Right atrium auricular region (tissue), 2 donors: ENCODE measurements at places on chromosomes 7 and 10. TPM values are rescaled to one million over a fixed set of nuclear protein-coding genes. Genes with fewer than 3 reads are reported as not detected.
A peak's percentile ranks its signal among the peaks of the same experiment; 100 is the strongest.

The ABCB4 gene
- 4.2 TPM for total RNA-seq

- H3K27me3 ChIP-seq: no peaks in the 10 kb centered on the region
- H3K4me1 ChIP-seq: no peaks in the 10 kb centered on the region
- H3K4me3 ChIP-seq: no peak overlapping the region
- no peak for DNase-seq
Observed at GRCh38 chr10:128985036-128985435, 482.0 kb upstream of the MGMT start.

DNA sequence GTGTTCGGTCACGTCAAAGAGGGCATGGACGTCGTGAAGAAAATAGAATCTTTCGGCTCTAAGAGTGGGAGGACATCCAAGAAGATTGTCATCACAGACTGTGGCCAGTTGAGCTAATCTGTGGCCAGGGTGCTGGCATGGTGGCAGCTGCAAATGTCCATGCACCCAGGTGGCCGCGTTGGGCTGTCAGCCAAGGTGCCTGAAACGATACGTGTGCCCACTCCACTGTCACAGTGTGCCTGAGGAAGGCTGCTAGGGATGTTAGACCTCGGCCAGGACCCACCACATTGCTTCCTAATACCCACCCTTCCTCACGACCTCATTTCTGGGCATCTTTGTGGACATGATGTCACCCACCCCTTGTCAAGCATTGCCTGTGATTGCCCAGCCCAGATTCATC, 6.5 kb downstream of the PPIF start:
- no peaks in the 10 kb centered on the region for H3K27me3 ChIP-seq
- H3K4me3 ChIP-seq: no peak overlapping the region
- H3K4me1 ChIP-seq: no peaks in the 10 kb centered on the region
- no peak overlapping the region for H3K27ac ChIP-seq
- DNase-seq: no peak
- H3K36me3 ChIP-seq: peaks cover 73% of the 10 kb centered on the region

The FOXP2 gene
- total RNA-seq: 2.0 TPM

GRCh38 chr7:74101061-74101681, 17.6 kb downstream of the LIMK1 start:
- H3K27me3 ChIP-seq: no peaks in the 10 kb centered on the region
- H3K4me3 ChIP-seq: no peak overlapping the region
- no peak for DNase-seq
- H3K27ac ChIP-seq: no peak overlapping the region
- peaks cover 17% of the 10 kb centered on the region for H3K36me3 ChIP-seq

DNA sequence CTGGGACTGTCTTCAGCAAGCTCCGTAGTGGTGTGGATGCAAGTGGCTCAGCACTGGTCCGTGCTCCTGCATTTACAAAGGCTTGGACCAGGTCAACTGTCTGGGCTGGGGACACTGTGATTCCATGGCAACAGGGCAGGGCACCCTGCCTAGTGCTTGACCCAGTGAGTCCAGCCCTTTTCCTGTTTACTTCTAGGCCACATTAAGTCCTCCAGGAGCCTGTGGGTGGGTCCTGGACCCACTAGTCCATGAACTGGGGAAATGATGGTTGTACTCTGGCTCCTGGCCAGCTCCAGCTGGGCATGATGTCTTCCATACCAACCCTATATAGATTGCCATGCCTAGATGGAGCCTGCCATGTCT, 152.0 kb downstream of the RPS24 start:
- no peak overlapping the region for H3K4me3 ChIP-seq
- H3K27me3 ChIP-seq: no peaks in the 10 kb centered on the region
- DNase-seq: peak; percentile 65
- no peak overlapping the region for H3K27ac ChIP-seq
- peaks cover 12% of the 10 kb centered on the region for H3K4me1 ChIP-seq

- H3K27ac ChIP-seq: no peak overlapping the region
- H3K4me3 ChIP-seq: no peak overlapping the region
- no peak for DNase-seq
- H3K27me3 ChIP-seq: no peaks in the 10 kb centered on the region
- no peaks in the 10 kb centered on the region for H3K4me1 ChIP-seq
Observed at GRCh38 chr7:20596653-20597052, 18.8 kb upstream of the ABCB5 start.

GRCh38 chr10:63323701-63324494, 141.9 kb downstream of the JMJD1C start:
- no peak overlapping the region for H3K4me3 ChIP-seq
- no peaks in the 10 kb centered on the region for H3K36me3 ChIP-seq
- no peaks in the 10 kb centered on the region for H3K27me3 ChIP-seq
- H3K27ac ChIP-seq: no peak overlapping the region

- H3K27me3 ChIP-seq: no peaks in the 10 kb centered on the region
- DNase-seq: no peak
- no peaks in the 10 kb centered on the region for H3K4me1 ChIP-seq
- no peak overlapping the region for H3K4me3 ChIP-seq
- H3K36me3 ChIP-seq: no peaks in the 10 kb centered on the region
Observed at GRCh38 chr10:100908378-100908777, 4.4 kb upstream of the SLF2 start.

The AFAP1L2 gene
- total RNA-seq: 5.8 TPM

The FRMD4A gene
- 15.9 TPM for total RNA-seq

- H3K27me3 ChIP-seq: no peaks in the 10 kb centered on the region
- no peaks in the 10 kb centered on the region for H3K36me3 ChIP-seq
- H3K4me1 ChIP-seq: no peaks in the 10 kb centered on the region
- H3K4me3 ChIP-seq: no peak overlapping the region
- no peak overlapping the region for H3K27ac ChIP-seq
- no peak for DNase-seq
Observed at GRCh38 chr10:69486922-69487730, 35.9 kb downstream of the TSPAN15 start.

The EBF3 gene
- total RNA-seq: 6.9 TPM

The KCNIP2 gene
- 653 TPM for total RNA-seq

DNA sequence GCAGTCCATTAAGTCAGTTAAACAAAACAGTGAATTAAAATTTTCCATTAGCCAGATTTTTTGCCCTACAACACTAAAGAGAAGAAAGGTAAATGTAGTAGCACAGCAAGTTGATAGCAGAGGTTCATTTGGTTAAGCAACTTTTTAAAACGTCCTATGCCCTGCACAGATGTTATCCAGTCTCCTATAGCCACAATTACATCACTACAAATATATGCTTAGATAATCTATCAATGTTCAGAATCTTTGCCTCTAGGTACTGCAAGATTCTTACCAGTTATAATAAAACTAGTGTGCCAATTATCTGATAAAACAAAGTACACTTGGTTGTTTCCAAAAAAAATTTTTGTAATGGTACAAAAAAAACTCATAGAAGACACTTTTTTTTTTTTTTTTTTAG, 175.5 kb upstream of the MYO3A start:
- H3K4me3 ChIP-seq: no peak overlapping the region
- H3K36me3 ChIP-seq: no peaks in the 10 kb centered on the region
- no peaks in the 10 kb centered on the region for H3K27me3 ChIP-seq
- H3K4me1 ChIP-seq: no peaks in the 10 kb centered on the region
- no peak overlapping the region for H3K27ac ChIP-seq
- no peak for DNase-seq

- peak overlapping the region; percentile 35 for H3K27ac ChIP-seq
- H3K27me3 ChIP-seq: no peaks in the 10 kb centered on the region
- no peak overlapping the region for H3K4me3 ChIP-seq
- peaks cover 17% of the 10 kb centered on the region for H3K4me1 ChIP-seq
Observed at GRCh38 chr7:29248713-29249382, 54.3 kb downstream of the CHN2 start.

DNA sequence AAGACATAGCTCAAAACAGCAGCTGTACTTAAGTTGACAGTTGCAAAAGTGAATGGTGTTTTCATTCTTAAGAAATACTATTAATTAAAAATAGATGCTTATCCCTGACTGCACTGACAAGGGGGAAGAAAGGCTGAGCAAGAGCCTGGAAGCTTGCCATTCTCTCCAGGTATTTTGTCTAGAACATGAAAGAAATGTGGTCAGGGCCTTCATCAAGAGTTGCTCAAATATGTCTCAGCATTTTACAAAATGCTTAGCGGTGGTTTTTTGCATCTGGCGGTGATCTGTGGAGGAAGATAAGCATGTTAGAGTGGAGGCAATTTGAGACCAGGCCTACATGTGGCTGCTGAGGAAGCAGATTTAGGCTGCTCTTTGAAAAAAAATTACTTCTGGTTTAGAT, 46.4 kb upstream of the CC2D2B start:
- H3K4me1 ChIP-seq: no peaks in the 10 kb centered on the region
- no peak overlapping the region for H3K4me3 ChIP-seq
- no peaks in the 10 kb centered on the region for H3K36me3 ChIP-seq
- no peak overlapping the region for H3K27ac ChIP-seq

GRCh38 chr7:17772581-17773288, 167.6 kb downstream of the SNX13 start:
- no peaks in the 10 kb centered on the region for H3K27me3 ChIP-seq
- H3K27ac ChIP-seq: no peak overlapping the region
- no peak overlapping the region for H3K4me3 ChIP-seq
- no peaks in the 10 kb centered on the region for H3K36me3 ChIP-seq
- peaks cover 15% of the 10 kb centered on the region for H3K4me1 ChIP-seq

GRCh38 chr7:74235518-74236268, 18.5 kb downstream of the RFC2 start:
- H3K4me1 ChIP-seq: no peaks in the 10 kb centered on the region
- no peak overlapping the region for H3K27ac ChIP-seq
- no peak for DNase-seq
- H3K36me3 ChIP-seq: peaks cover 66% of the 10 kb centered on the region
- H3K4me3 ChIP-seq: no peak overlapping the region

DNA sequence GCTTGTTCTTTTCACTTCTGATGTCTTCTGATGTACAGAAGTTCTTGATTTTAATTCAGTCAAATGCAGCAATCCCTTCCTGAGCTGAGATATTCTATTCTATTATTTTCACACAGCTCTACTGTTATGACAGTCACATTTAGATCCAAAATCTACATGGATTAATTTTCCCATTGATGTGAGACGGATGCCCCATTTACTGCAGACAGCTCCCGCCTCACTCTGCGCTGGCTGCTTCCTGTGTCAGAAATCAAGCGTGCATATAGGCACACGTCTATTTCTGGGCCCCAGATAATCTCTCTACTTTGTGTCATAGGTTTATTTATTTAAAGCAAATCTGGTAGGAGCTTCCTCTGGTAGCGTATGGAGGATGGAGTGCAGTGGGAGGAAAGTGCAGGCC, 6.7 kb downstream of the BNIP3 start:
- no peaks in the 10 kb centered on the region for H3K27me3 ChIP-seq
- H3K4me3 ChIP-seq: no peak overlapping the region
- peaks cover 23% of the 10 kb centered on the region for H3K36me3 ChIP-seq
- H3K4me1 ChIP-seq: no peaks in the 10 kb centered on the region
- H3K27ac ChIP-seq: peak overlapping the region; percentile 30
- DNase-seq: no peak

The RBM17 gene
- total RNA-seq: 27.4 TPM

GRCh38 chr7:12895296-12895695, 207.9 kb downstream of the ARL4A start:
- no peak overlapping the region for H3K27ac ChIP-seq
- no peak for DNase-seq
- H3K4me3 ChIP-seq: no peak overlapping the region
- H3K4me1 ChIP-seq: no peaks in the 10 kb centered on the region
- H3K27me3 ChIP-seq: no peaks in the 10 kb centered on the region
